ENCODE measurements at places on chromosomes 6 and 20. TPM values are rescaled to one million over a fixed set of nuclear protein-coding genes. Genes with fewer than 3 reads are reported as not detected.

OR2H2 gene
- total RNA-seq, result not detected

PGBD1 gene
- 5.8 TPM for total RNA-seq

BCLAF1 gene
- total RNA-seq, result 159 TPM

GLP1R gene
- total RNA-seq, result not detected

AKAP7 gene
- total RNA-seq, result 2.6 TPM

IL17A gene
- not detected for total RNA-seq

KCNK5 gene
- 19.6 TPM for total RNA-seq

CRISP3 gene
- total RNA-seq, result not detected

CLDN20 gene
- total RNA-seq, result not detected

KHDC1L gene
- total RNA-seq, result not detected

OLIG3 gene
- total RNA-seq, result not detected

DNA sequence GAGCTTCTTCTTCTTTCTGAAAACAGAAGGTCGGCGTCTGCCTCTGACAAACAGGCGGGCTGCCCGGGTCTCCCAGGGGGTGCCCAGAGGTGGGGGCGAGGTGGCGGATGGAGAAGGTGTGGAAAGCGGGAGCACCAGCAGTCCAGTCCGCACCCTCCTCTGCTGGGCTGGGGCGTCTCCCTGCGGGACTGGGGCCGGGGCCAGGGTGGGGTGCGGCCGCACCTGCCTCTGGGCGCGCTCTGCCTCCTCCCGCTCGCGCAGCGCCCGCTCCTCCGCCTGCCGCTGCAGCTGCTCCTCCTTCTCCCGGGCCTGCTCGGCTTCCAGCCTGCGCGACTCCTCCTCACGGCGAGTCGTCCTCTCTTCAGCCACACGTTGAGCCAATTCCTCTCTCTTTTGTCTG lies 71.1 kb upstream of the BCLAF1 start:
- no peak overlapping the region for H3K4me3 ChIP-seq
- DNase-seq, result no peak
- no peak overlapping the region for H3K27ac ChIP-seq
- H3K27me3 ChIP-seq, result no peaks in the 10 kb centered on the region
- peaks cover 5% of the 10 kb centered on the region for H3K36me3 ChIP-seq
- no peaks in the 10 kb centered on the region for H3K4me1 ChIP-seq

GRCh38 chr20:24364482-24364881 lies 104.9 kb upstream of the SYNDIG1 start:
- H3K36me3 ChIP-seq, result no peaks in the 10 kb centered on the region
- no peaks in the 10 kb centered on the region for H3K27me3 ChIP-seq
- no peak for DNase-seq
- H3K4me1 ChIP-seq, result peaks cover 6% of the 10 kb centered on the region
- H3K4me3 ChIP-seq, result no peak overlapping the region
- no peak overlapping the region for H3K27ac ChIP-seq

GRCh38 chr20:44204156-44204831 lies 6.3 kb downstream of the OSER1 start:
- H3K27ac ChIP-seq, result peak overlapping the region; percentile 82
- H3K27me3 ChIP-seq, result no peaks in the 10 kb centered on the region
- no peak for DNase-seq
- H3K36me3 ChIP-seq, result peaks cover 55% of the 10 kb centered on the region
- no peak overlapping the region for H3K4me3 ChIP-seq

GRCh38 chr20:8788831-8789230 lies 280.1 kb upstream of the PLCB4 start:
- no peaks in the 10 kb centered on the region for H3K27me3 ChIP-seq
- peaks cover 10% of the 10 kb centered on the region for H3K4me1 ChIP-seq
- no peak overlapping the region for H3K27ac ChIP-seq
- H3K36me3 ChIP-seq, result no peaks in the 10 kb centered on the region
- peak; percentile 43 for DNase-seq
- H3K4me3 ChIP-seq, result no peak overlapping the region

GRCh38 chr6:108966855-108967755 lies 118.9 kb downstream of the ARMC2 start:
- H3K4me3 ChIP-seq, result no peak overlapping the region
- no peaks in the 10 kb centered on the region for H3K27me3 ChIP-seq
- H3K4me1 ChIP-seq, result peaks cover 21% of the 10 kb centered on the region
- no peaks in the 10 kb centered on the region for H3K36me3 ChIP-seq
- H3K27ac ChIP-seq, result peak overlapping the region; percentile 37

DNA sequence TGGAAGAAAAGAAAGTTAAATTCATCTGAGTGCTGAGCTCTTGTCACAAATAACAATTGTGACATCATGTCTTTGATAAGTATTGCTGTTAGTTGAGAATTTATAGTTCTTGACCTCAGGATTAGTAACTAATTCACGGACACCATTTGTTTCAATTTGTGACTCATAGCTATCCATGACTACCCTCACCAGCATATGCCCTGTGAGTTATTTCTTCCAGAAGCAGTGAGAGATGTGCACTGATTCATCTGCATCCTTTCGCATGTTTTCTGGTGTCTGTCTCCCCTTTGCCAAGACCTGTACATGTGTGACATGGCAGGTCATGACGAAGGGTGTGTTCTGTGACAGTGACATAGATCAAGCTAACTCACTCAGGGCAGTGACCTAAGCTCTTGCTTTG lies 86.9 kb downstream of the SOBP start:
- DNase-seq, result no peak
- no peaks in the 10 kb centered on the region for H3K27me3 ChIP-seq
- H3K4me1 ChIP-seq, result no peaks in the 10 kb centered on the region
- H3K36me3 ChIP-seq, result no peaks in the 10 kb centered on the region
- no peak overlapping the region for H3K4me3 ChIP-seq
- H3K27ac ChIP-seq, result no peak overlapping the region

DNA sequence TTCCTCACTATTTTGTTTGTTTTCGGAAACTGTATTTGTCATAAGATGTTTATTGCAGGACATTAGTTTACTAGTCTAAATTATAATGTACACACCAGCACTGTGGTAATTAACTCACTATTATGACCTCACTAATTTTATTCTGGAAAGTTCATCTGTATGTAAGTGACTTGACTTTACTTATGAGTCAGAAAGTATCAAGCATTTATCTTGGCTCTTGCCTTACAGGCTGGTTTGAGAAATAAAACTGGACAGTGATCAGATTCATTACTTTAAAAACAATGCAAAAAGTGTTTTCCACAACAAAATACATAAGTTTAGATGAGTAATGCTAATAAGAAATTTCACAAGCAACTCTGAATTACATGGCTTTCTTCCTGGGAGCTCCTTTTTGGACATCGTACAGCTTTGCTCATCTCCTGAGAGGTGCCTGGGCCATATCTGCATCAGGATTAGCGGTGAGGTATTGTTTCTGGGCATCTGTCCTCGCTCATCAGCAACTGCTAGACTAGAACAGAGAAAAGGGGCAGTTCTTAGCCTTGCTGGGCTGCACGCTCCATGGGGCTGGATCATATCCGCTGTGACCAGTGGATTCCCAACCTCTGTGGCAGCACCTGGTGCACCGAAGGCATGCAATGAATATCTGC lies 179.8 kb downstream of the SOD2 start:
- H3K36me3 ChIP-seq, result no peaks in the 10 kb centered on the region
- H3K27ac ChIP-seq, result no peak overlapping the region
- no peaks in the 10 kb centered on the region for H3K4me1 ChIP-seq

DNA sequence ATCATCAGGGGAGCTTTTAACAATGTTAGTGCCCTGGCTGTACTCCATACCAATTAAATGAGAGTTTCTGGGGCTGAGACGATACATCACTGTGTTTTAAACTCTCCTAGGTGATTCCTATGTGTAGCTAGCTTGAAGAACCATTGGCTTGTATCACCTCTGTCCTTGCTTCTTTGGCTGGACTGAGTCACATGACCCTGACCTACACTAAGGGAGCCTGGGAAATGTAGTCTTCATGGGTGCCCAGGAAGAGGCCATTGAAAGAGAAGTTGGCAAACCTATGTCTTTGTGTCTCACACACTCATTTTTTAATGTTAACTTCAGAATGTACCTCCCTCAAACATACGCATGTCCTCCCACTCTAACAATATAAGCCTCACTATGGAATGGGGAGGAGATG lies 506.6 kb downstream of the DHX35 start:
- no peak for DNase-seq
- H3K27ac ChIP-seq, result no peak overlapping the region
- no peaks in the 10 kb centered on the region for H3K4me1 ChIP-seq
- no peaks in the 10 kb centered on the region for H3K27me3 ChIP-seq

DNA sequence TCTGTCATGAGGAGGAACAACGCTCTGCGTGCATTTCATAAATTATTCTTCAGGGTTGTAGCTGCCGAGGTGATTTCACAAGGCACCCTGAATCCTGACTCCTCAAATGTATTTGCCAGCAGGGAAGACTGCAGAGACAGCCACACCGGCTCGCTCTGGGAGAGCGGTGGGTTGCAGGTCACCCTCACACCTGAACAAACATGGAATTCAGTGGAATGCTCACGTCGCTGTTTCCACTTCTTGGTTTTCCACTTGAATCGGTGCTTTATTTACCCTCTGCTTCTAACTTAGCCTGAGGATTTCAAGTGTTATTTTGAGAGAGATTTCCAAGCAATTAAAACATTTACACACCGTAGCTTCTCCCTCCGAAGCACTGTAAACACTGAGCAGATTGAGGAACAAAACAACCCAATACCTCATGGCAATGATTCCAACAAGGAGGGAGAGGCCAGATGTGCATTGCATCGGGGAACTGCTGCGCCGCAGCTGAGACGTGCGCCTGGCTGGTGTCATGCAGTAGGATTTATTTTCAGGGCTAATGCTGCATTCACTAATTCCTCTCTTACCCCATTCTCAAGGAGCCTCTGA lies 59.5 kb upstream of the GGTLC1 start:
- no peaks in the 10 kb centered on the region for H3K36me3 ChIP-seq
- H3K27ac ChIP-seq, result no peak overlapping the region
- DNase-seq, result peak; percentile 12
- no peak overlapping the region for H3K4me3 ChIP-seq
- H3K4me1 ChIP-seq, result no peaks in the 10 kb centered on the region
- no peaks in the 10 kb centered on the region for H3K27me3 ChIP-seq

GRCh38 chr6:153048631-153049030 lies 46.1 kb upstream of the MTRF1L start:
- H3K27ac ChIP-seq, result no peak overlapping the region
- DNase-seq, result no peak
- H3K4me1 ChIP-seq, result peaks cover 4% of the 10 kb centered on the region
- no peaks in the 10 kb centered on the region for H3K27me3 ChIP-seq
- no peak overlapping the region for H3K4me3 ChIP-seq
- no peaks in the 10 kb centered on the region for H3K36me3 ChIP-seq

Measured in stomach (tissue), 19 donors.